ENCODE measurements at places on chromosomes 3 and 15. TPM values are rescaled to one million over a fixed set of nuclear protein-coding genes. Genes with fewer than 3 reads are reported as not detected.

DNA sequence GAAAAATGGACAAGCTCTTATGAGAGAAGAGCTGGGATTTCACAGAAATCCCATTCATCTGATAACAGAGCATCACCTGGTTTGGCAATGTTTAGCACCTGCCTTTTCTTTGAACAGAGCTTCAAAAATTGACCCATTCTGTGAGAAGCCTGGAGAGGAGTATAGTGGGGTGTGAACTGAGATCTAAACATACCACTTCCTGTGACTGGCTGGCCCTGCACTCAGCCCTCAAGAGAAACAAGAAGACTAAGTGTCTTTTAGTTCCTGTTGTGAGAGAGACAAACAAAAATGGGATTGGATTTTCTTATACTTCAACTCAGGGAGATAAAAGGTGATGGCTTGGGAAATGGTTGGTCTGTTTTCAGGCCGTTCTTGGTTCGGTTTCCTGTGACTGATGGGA lies 1060.2 kb downstream of the ROBO1 start:
- DNase-seq: no peak

- no peak for DNase-seq
Observed at GRCh38 chr3:170991664-170992063, 34.9 kb downstream of the SLC2A2 start.

- DNase-seq: no peak
Observed at GRCh38 chr3:74651292-74651691, 36.8 kb upstream of the CNTN3 start.

GRCh38 chr15:31415201-31415600 lies 88.6 kb downstream of the KLF13 start:
- no peak for DNase-seq

DNA sequence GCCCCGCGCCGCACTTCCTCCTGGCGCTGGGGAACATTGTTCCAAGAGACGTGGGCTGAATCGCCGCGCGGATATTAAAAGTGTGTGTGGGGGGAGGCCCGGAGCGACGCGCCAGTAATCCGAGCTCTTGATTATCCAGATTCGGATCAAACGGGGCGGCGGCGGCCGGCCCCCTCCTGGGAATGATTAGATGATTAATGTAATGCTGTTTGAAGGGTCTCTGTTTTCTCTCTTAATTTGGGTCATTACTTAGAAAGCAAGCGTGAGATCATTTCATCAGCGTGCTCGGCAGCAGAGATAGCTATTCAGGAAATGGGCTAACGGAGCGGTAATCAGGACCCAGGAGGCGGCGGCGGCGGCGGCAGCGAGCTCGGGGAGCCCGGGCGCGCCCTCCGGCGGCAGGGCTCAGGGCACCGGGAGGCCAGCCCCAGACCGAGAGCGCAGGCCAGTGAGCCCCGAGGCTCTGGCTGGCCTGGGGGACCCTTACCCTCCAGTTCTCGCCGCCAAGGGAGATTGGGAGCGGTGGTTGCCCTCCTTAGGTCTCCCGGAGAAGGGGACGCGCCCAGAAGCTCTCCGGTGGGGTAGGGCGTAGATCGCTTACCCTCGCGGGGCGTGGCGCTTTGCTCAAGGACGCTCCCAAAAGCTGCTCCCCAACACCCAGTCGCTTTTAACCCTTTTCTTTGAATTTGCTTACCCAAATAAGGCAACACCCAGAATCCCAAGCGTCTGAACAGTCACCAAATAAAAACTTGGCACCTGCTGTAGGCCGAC lies 4.5 kb downstream of the FEZF2 start:
- no peak for DNase-seq

DNA sequence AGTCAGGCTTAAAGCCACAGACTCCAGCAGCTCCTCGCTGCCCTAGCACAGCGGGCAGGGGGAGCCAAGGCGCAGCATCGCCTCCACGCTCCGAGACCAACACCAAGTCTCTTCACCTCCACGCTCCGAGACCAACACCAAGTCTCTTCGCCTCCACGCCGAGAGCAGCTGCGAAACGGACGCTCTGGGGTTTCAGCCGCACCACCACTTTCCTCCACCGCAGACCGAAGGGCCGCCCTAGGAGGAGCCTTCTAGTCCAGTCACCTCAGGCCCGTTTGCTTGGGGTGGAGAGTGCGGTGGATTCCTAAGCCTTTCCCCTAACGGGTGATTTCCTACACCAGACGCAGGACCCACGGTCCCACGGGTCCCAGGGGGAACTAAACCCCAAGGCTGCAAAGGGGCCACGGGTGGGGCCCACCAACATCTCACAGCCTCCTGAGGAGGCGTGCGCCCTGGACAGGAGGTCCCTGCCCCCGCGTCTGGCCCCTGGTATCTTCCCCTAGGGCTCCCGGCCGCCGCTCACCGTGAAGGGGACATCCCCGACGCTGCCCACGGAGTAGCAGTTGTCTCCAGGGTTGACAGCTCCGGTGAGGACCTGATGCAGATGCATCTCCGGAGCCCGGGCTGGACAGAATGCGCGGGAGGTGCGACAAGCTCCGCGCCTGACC lies 501 bp downstream of the DMXL2 start:
- DNase-seq: peak; percentile 81

GRCh38 chr15:39177561-39177960 lies 403.3 kb upstream of the THBS1 start:
- DNase-seq: peak; percentile 68

DNA sequence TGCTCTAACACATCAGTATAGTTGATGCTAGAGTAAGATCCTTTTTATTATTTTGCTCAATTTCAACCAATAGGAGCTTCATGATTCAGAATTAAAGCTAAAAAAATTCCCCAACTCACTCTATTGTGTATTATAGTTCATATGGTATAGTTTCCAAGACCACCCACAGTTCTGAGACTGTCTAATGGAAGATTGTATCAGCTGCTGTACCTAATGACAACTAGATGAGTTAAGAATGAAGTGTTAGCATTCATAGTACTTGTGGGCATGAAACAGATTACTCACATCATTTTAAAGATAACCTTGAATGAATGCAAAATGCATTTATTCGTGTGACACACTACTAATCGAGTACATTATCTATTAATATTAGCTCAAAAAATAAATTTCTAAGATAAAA lies 289.9 kb upstream of the ATP11B start:
- DNase-seq: no peak

DNA sequence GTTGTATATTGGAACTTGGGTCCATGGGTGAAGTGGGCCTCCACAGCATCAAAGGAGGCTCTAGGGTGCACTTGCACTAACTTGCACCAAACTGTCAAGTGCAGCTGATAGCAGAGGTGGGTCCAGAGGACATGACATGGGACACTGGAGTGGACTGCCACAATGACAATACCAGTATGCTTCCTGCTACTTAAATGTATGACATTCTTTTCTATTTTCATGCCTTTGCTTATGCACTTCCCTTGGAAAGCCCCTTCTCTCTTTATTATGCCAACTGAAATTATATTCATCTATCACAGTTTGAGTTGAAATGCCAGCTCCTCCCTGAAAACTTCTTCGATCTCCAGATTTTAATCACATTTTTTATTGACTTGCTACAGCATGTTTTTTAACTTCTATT lies 101.8 kb downstream of the CFAP20DC start:
- DNase-seq: no peak

- no peak for DNase-seq
Observed at GRCh38 chr3:142990721-142991120, 10.6 kb upstream of the U2SURP start.

DNA sequence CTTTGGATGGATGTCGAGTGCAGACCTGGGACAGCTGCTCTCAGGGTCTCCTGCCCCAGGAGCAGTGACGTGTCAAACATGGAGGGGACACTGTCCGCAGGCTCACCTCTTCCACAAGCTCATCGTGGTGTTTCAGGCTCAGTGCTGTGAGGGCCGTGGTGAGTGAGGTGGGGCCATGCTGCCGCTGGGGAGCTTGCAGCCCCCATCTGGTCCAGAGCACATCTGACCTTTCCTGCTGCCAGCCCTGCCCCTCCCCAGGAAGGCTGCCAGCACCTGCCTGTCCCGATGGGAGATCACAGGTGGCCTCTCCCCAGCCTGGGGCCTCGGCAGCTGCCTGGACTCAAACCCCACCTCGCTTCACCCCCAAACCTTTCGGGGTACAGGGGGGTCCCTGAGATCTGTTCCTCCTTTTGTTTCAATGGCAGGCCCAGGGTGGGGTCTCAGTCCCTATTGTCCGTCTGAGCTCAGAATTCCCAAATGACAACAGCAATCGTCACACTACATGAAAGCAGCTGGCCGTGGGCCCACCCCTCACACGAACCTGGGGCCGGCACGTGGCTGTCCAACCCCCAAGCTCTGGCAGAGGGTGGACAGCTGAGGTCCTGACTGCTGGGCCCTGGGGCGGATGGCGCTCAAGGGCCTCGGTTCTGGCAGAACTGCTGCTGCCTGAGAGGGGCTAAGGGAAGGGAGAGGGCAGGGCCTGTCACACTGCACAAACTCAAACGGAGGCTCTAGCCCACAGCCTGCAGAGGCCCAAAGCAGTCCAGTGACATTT lies 65.0 kb upstream of the RPL32 start:
- no peak for DNase-seq

- no peak for DNase-seq
Observed at GRCh38 chr3:14156843-14157561, 21.4 kb downstream of the XPC start.

DNA sequence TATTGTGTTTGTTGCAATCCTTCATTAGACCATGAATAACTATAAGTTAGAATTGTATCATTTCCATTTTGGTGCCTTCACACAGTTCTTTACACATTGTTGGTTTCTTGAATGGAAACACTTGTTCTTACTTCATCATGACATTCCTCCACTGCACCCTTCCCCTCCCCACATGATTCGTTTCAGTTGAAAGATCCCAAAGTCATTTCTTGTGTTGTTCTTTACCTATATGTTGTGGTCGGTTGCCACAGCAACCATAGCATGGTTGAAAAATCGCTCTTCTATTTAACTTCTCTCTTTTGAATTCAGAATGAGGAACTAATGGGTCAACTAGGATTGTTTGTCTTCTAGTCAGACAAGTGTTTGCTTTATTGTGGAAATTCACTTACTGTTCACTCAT lies 103.3 kb downstream of the IL1RAP start:
- DNase-seq: no peak

DNA sequence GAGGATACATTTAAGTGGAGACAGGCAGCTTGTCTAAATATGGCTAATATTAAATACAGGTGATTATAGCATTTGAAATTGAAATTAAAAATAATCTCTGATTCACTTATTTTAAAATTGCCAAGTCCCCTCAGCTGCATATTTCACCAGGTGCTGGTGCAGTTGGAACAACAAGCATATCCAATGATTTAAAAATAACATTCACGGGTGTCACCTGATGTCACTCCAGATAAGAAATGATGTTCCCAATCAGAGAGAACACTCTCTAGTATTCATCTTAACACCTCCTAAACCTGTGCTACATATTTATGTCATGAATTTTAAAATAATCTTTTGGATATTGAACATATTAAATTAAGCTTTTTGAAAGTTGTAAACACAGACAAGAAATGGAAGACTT lies 249.9 kb downstream of the CADM2 start:
- DNase-seq: no peak

DNA sequence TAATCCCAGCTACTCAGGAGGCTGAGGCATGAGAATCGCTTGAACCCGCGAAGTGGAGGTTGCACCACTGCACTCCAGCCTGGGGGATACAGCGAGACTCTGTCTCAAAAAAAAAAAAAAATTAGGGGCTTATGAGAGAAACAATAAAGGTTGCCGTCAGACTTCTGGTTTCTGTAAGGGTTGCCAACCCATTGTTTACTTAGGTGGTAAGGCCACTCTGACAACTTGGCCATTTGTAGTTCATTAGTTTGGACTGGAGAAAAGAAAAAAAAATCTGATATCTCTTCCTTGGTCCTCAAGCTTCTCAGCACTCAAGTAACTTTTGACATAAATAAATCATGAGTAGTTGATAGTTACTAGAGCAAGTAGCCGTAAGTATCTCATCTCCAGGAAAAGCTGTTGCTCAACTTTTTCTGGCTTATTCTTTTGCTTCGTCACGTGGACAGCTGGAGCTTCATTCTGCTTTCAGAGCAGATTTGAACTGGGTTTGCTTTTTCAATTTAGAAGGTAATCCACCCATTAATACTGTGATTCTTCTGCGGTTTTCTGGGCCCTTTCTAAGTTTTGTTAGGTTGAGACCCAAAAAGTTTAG lies 9.4 kb downstream of the SNX1 start:
- DNase-seq: peak; percentile 44

- no peak for DNase-seq
Observed at GRCh38 chr3:126085841-126086240, 1.9 kb upstream of the SLC41A3 start.

DNA sequence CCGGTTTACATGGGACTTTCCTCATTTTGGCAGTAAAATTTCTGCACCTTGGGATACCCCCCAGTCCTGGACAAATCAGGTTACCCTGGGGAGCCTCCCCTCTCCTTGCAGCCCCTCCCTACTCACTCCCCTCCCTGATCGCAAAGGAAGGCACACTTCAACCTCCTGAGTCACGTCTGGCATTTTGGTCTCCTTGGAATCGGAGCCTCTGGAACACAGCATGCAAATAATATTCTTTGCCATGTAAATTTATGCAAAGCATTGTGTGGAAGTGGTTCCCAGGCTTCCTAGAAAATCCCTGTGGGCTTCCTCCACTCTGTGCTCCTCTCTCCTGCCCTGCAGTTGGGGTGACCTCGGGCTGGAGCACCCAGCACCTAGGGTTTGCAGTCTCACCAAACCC lies 11.6 kb downstream of the SCN5A start:
- no peak for DNase-seq

- DNase-seq: peak; percentile 47
Observed at GRCh38 chr3:13077431-13078162, 4.4 kb upstream of the IQSEC1 start.

DNA sequence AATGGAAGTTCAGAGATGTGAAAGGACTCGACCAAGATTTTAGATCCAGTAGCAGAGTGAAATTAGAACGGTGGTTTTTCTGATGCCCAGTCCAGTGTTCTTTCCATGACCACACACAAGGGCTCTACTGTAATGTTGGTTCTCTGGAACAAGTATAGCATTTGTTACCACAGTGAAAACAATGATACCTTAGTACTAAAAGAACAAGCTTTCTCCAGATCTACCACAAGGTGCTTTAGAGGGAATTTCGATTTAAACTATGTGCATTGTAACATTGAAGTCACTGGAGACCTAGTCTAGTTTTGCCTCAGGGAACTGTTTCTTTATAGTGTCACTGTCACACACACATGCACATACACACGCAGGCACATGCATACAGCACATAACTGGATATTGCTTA lies 12.8 kb upstream of the CCNL1 start:
- DNase-seq: no peak

GRCh38 chr3:134373271-134374104 lies 759 bp downstream of the AMOTL2 start:
- DNase-seq: peak; percentile 95

- DNase-seq: no peak
Observed at GRCh38 chr3:109835958-109836357, 498.6 kb upstream of the DPPA4 start.

- DNase-seq: no peak
Observed at GRCh38 chr3:52195823-52196331, 2.1 kb upstream of the ALAS1 start.

- no peak for DNase-seq
Observed at GRCh38 chr15:66860844-66861243, 158.8 kb downstream of the SMAD6 start.

CTXN2 gene
- total RNA-seq: not detected

HRG gene
- not detected for total RNA-seq

DHFR2 gene
- 3.9 TPM for total RNA-seq

KNSTRN gene
- 72.4 TPM for total RNA-seq

ZBBX gene
- total RNA-seq: not detected

TCF12 gene
- 169 TPM for total RNA-seq

GPR62 gene
- total RNA-seq: not detected

ATP8B4 gene
- 3.3 TPM for total RNA-seq

B3GALNT1 gene
- total RNA-seq: 2.3 TPM
